Activated CD4-positive, alpha-beta T cell treated with anti-CD3 and anti-CD28 coated beads, Interleukin-2, amount 10 ng/mL, durations not matched to agents 7 days and 5 days (primary cell): ENCODE measurements at places on chromosomes 4 and X.

DNA sequence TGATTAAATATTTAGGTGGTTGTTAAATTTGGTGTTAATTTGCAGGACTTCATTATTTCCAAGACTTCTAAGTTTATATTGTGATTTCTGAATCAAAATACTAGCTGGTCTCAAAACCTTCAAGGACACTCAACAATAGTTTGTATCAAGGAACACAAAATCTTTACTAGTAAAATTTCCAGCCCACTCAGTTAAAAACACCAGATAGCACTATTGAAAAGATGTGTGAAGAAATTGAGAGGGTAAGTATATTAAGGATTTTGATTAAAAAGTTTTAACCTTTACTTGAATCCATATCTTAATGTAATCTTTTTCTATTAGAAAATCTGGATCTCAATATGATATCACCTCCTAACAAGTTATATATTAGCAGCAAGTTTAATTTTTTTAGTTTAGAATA lies 89.3 kb upstream of the UGT8 start:
- no peak for DNase-seq

- no peak for DNase-seq
Observed at GRCh38 chrX:133374874-133375387, 40.4 kb downstream of the GPC4 start.

- DNase-seq, result no peak
Observed at GRCh38 chrX:101163166-101163565, 56.4 kb upstream of the DRP2 start.

DNA sequence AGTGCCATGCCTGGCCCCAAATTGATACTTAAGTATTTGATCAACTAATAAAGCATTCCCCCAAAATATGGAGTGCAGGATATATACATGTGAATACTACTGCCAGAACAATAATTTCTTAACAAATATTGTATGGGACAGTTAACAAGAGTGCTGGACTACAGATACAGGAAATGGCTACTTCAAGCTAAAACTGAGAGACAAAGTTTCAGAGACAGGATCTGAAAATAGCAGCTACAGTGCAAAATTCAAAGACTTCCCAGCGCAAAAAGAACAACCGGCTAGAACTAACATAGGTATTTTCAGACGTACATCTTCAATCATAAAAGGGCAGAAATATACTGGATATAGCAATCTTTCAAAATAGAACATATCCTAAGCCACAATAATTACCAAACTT lies 6.3 kb downstream of the ATRX start:
- no peak for DNase-seq

DNA sequence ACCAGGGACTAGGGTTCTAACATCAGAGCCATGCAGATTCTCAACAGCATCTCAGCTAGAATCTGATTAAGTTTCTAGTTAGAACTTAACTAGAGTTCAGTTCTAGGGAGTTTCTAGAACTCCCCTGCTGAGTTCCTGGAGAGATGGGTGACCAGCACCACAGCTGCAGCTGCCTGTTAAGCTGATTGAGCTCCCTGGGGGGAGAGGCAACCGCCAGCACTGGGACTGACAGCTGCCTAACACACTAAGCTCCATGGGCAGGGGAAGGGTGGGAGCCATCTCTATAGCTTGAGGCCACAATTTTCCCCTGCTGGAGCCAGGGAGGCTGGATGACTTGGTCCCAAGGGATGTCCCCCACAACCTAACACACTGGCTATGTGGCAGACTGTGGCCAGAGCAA lies 84.2 kb downstream of the CHIC1 start:
- no peak for DNase-seq

DNA sequence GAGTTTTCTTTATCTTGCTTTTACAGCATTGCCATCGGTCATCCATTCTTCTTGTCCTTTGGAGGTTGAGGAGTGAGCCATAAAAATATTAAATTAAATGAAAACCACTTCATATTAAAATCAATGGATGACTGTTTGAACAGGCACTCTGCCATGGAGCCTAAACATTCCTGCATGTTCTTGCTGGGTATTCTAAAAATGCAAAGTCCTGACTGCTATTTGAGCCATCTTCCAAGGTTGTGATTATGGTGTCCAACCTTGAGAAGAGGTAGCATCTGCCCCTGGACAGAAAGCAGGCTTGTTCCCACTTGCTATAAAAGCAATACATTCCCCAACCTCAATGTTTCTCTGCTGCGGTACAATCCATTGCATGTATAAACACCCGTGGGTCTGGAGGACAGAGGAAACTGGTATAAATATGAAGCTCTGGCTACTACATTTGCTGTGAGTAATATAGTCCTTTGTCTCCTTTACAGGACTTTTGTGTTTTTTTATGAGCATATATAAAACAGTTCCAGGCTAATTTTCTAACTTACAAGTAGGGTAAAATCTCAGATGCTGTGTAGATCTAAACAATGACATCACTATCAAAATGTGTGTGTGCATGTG lies 70.9 kb upstream of the FAT4 start:
- DNase-seq, result no peak

GRCh38 chr4:184154199-184154598 lies 63.5 kb downstream of the ENPP6 start:
- no peak for DNase-seq
